ENCODE measurements at places on chromosomes 1 and 21. TPM values are rescaled to one million over a fixed set of nuclear protein-coding genes. Genes with fewer than 3 reads are reported as not detected.

DNA sequence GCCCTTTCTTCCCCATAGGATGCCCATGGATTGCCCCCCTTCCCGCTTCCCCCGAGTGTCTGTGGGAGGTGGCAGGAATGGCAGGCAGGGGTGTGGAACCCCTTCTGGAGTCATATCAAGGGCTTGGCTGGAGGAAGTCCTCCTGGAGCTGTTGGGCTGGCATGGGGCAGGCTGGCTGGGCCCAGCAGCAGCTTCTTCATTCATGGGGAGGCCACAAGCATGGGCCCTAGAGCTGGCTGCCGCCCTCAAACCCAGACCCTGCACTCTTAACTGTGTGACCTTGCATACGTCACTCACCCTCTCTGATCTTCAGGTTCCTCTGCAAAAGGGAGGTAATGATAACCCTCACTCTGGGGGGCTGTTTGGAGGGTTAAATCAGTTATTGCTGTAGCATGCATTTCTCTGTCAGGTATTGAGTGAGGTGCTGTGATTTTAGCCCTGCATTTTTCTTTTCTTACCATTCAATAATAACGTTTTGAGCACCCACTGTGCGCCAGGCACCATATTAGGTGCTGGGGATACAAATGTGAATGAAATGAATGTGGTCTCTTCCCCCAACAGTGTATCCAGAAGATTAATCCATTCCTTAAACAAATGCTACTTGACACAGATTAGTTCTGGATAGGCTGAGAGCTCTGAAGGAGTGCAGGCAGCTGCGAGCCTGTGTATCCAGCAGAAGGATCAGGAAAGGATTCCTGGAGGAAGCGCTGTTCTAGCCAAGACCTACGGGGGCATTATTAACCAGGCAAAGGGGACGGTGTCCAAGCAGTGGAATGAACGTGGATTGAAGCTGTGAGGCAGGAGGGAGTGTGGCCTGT, 9.3 kb downstream of the PCSK9 start:
- DNase-seq, result no peak

Gene TAS1R1
- not detected for total RNA-seq

GRCh38 chr1:27773826-27774445, 917 bp downstream of the STX12 start:
- peak; percentile 4 for DNase-seq

Gene KRTAP11-1
- total RNA-seq, result not detected

DNA sequence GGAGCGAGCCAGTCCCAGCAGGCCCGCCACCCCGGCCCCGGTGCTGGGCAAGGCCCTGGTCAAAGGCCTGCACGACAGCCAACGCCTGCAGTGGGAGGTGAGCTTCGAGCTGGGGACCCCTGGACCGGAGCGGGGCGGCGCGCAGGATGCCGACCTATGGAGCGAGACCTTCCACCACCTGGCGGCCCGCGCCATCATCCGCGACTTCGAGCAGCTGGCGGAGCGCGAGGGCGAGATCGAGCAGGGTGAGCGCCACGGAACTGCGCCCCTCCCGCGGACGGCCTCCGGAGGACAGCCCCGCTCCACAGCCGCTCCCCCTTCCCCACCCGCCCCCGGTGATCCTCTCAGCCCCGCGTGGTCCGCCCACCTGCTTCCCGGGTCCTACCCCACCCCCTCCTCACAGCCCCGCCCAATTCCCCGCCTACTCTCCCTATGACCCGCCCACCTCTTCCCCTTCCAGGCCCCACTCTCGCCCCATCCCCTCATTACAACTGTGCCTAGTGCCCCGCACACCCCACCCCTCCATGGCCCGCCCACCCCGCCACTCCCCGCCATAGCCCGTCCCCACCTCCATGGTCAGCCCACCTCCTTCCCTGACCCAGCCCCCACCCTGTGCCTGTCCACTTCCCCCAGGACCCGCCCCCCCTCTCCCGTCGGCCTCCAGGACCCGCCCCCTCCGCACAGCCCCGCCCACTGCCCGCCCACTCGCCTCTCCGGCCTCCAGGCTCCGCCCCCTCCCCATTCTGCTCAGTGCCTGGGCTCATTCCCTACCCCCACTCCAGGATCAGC, 52.7 kb downstream of the VWA5B1 start:
- DNase-seq, result no peak

DNA sequence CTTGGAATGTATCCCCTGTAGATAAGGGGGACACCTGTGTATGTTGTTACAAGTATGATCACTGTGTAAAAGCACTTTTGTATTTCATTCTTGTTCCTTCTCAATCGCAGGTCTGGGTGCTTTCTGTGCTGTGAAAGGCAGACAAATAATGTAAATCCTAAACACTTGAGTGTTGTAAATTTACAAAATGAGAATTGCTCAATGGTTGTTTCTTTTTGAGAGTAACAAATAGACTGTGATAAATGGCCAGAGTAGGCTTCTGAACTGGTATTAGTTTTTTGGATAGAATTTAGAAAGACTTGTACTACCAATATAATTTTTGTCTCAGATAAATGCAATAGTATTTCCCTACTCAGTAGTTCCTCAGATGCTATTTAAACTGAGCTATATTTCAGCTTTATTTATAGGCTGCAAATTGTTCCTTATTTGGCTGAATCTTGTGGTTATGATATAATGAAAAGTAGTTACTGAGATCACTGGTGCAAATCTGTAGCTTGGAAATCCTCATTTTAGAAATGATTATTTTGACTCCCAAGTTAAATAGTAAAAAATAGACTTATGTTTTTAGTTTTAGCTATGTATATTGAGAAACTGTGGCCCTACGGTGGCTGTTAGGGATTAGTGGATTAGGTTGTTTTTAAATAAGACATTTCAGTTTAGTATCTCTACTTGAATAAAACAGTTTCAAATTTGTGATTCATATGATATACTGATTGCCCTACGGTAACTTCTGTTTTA, 9.2 kb downstream of the BACH1 start:
- no peak for DNase-seq

Gene WNT3A
- total RNA-seq, result 0.08 TPM
